ENCODE measurements at places on chromosomes 2 and 18. TPM values are rescaled to one million over a fixed set of nuclear protein-coding genes. Genes with fewer than 3 reads are reported as not detected.

Gene FAM124B
- 7.8 TPM for total RNA-seq

Gene MC4R
- 1.4 TPM for total RNA-seq

DNA sequence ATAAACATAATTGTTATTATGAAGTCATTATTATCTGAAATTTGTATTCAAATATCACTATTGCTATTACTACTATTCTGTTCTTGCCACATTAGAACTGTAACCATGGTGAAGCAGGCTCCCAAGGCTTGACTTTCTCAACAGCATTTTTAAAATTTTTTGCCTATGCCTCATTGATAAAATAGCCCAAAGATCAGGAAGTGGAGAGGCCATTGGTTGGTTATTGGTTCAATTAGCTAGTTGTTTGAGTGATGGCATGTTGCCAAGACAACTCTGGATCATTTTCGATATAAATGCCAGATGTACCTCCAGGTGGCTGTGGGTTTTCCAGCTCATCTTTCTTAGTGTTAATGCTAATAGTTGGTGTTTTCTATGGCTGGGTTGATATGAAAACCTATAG, 513.5 kb downstream of the TRIB2 start:
- no peak for DNase-seq

GRCh38 chr2:188091220-188091619, 200.5 kb upstream of the GULP1 start:
- DNase-seq = no peak

- DNase-seq = no peak
These were observed 13.3 kb downstream of the LIMS2 start for GRCh38 chr2:127661949-127662510.

DNA sequence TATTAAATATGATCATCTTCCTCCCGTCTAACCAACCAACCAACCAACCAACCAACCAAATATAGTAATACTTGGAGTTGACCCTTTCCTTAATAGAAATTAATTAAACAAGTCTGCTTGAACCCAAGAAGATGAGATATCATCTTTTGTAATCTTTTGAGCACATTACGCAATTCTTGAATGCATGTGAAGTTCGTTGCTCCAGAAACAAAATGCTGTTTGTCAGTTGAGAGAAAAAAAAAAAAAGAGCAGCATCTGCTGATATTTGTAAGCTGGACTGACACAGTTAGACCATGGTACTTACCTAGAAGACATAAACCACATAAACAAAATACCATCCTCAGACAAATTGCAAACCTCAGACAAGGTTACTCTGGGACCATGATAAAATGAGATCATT, 9.2 kb upstream of the SERPINB2 start:
- DNase-seq = no peak

- no peak for DNase-seq
These were observed 74.8 kb downstream of the NOL10 start for GRCh38 chr2:10614939-10615338.
